ENCODE measurements at places on chromosomes 4 and X.

DNA sequence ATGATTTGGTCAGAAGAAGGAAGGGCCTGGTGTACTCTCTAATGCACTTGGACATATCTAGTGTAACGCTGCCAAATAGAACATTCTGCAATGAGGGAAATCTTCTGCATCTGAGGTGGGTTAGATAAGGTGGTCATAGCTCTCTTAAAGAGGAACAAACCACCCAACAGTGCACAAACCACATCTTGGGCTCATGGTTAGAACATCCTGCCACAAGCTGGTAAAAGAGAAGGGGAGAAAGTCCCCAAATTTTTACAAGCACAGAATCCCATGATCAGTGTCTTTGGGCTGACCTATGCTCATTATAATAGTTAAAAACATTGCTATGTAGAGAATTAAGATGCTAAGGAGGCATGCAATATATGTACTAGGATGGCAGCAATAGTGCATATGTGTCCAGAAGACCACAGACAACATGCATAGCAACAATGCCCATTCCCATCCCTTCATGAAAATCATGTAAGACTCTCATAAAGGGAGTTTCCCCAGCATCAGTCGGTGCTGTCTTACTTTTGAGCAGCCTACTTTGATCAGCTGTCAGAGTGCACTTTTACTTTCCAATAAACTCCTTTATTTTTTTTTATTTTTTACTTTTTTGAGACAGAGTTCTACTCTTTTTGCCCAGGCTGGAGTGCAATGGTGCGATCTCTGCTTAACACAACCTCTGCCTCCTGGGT is 99.7 kb upstream of the SLC7A11 start:
- no peak for DNase-seq

- DNase-seq, result no peak
These were observed 72.4 kb downstream of the NRK start for GRCh38 chrX:105894721-105895120.

GRCh38 chr4:102828497-102828808 is 1.1 kb upstream of the UBE2D3 start:
- no peak for DNase-seq

DNA sequence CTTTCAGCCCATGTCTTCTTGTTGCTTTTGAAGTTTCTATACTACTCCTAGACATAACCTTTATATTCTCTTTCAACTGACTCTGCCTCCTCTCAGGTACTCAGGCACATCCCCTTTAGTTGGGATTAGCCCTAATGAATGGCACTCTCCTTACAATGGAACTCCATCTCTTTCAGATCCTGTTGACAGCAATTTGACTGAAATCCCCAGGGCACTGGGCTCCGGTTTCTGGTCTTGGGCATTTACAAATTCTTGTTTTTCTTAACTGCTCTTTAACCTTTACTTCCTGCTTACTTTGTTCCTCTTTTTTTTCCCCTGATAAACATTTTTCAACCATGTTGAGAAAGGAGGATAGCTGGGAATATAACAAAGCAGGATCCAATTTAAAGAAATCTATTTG is 68.9 kb downstream of the ENOX2 start:
- no peak for DNase-seq

All from CMK (cell line).